ENCODE measurements at places on chromosomes 4 and X. TPM values are rescaled to one million over a fixed set of nuclear protein-coding genes. Genes with fewer than 3 reads are reported as not detected.

Gene APOO
- total RNA-seq: 39.0 TPM

Gene SPARCL1
- 4.0 TPM for total RNA-seq

Gene NALF2
- total RNA-seq: not detected

Gene NAT8L
- 5.1 TPM for total RNA-seq

Gene PAK3
- total RNA-seq: under 0.01 TPM

Gene STBD1
- 1.4 TPM for total RNA-seq

Gene KLKB1
- total RNA-seq: 0.34 TPM

Gene HMX1
- not detected for total RNA-seq

Gene ANKRD37
- total RNA-seq: 13.1 TPM

Gene RTL5
- total RNA-seq: 0.69 TPM

Gene PRPS2
- 40.7 TPM for total RNA-seq

Gene XAGE3
- not detected for total RNA-seq

Gene SPANXN4
- total RNA-seq: not detected

Gene UGT2B7
- 0.31 TPM for total RNA-seq

Gene ARMCX4
- 5.5 TPM for total RNA-seq

Gene HPGDS
- total RNA-seq: not detected

Gene LRIT3
- 0.36 TPM for total RNA-seq

Gene PABPC4L
- not detected for total RNA-seq

Gene DNASE1L1
- total RNA-seq: 28.6 TPM

Gene CENPI
- 35.6 TPM for total RNA-seq

Gene SH3D19
- 16.0 TPM for total RNA-seq

Gene CD99L2
- total RNA-seq: 69.5 TPM

Gene MAGEA11
- not detected for total RNA-seq

Gene CXCL8
- total RNA-seq: 122 TPM

Gene ZNF630
- total RNA-seq: 0.33 TPM

Gene CYBB
- not detected for total RNA-seq

Gene SLC34A2
- not detected for total RNA-seq

Gene HS3ST1
- total RNA-seq: under 0.01 TPM

Gene PNCK
- 1.8 TPM for total RNA-seq

Gene SGMS2
- 32.3 TPM for total RNA-seq

Gene CNOT6L
- total RNA-seq: 21.4 TPM

Gene HMGN5
- total RNA-seq: 1.4 TPM

Gene TGIF2LX
- not detected for total RNA-seq

Gene RASL11B
- total RNA-seq: not detected

Gene PIR
- 166 TPM for total RNA-seq

Gene IGSF1
- total RNA-seq: not detected

Gene MAGEA10
- not detected for total RNA-seq

Gene SLC6A14
- not detected for total RNA-seq

Gene PDGFC
- 0.34 TPM for total RNA-seq

Gene GPRASP2
- 10.9 TPM for total RNA-seq

Gene RELL1
- total RNA-seq: 71.2 TPM

Gene MAP3K15
- not detected for total RNA-seq

Gene MTNR1A
- not detected for total RNA-seq

Gene MAD2L1
- 21.1 TPM for total RNA-seq

Gene CFAP99
- total RNA-seq: under 0.01 TPM

Gene MAGEB6
- not detected for total RNA-seq

Gene SSX4
- under 0.01 TPM for total RNA-seq

Gene KDR
- total RNA-seq: 0.34 TPM

Gene ERVMER34-1
- 0.33 TPM for total RNA-seq

Gene HTRA3
- total RNA-seq: 0.34 TPM

Gene TCEAL9
- 43.0 TPM for total RNA-seq

Gene TLR3
- 25.3 TPM for total RNA-seq

Gene FRG2
- not detected for total RNA-seq

Gene FAM184B
- 0.67 TPM for total RNA-seq

Gene CXCL6
- total RNA-seq: 3.0 TPM

Gene HMGB3
- 19.4 TPM for total RNA-seq

Data from melanocyte of skin (primary cell).